Putamen (tissue), 1 donor: ENCODE measurements at places on chromosomes 2 and 18.
A peak's percentile ranks its signal among the peaks of the same experiment; 100 is the strongest.

DNA sequence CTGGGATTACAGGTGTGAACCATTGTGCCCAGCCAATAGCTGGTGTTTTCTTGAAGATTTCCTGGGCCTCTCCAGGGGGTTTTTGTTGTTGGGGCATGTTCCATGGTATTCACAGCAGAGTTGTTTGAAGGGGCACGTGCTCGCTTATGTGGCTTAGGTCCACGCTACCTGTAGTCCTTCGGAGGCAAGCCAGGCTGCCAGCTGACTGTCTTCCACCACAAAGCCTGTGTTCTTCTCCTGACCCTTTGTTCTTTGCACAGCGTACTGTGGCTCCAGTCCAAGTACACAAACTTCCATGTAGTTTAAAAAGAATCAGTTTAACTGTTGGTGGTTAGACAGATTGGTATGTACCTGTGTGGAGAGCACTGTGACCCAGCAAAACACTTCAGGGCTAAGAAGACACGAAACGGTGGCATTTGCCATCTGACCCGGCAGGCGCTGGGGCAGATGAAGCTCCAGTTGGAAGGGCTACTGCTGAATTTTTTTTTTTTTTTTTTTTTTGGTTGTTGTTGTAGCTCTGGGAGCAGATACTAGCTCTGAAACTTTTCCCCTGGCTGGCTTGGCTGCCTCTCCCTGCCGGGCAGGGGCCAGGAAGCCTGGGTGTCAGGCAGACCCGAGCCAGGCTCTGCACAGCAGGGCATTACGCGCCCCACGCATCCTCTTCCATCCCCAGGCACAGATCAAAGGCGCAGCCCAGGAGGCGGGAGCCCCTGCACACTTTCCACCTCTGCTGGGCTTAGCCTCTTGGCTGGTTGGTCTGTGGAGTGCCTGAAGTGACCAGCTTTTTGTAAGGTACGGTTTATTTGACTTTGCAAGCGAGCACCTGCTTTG, 5.7 kb downstream of the GREB1 start:
- DNase-seq: no peak

DNA sequence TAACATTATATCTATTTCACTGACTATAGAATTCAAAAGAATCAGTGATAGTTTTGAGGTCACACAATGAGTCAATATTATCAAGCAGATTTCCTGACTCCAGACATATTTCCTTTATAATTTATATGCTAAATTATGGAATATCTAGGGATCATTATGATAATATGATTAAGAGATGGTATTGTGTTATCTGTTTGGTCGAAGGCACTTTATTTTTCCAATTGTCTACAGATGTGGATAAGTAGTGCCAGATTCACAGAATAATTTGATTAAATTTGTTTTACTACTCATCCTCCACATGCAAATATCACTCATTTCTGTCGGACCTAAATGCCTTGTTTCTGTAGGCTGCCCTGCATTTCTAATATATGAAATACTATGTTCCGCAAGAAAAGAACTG, 4.4 kb downstream of the ZNF804A start:
- DNase-seq: no peak

DNA sequence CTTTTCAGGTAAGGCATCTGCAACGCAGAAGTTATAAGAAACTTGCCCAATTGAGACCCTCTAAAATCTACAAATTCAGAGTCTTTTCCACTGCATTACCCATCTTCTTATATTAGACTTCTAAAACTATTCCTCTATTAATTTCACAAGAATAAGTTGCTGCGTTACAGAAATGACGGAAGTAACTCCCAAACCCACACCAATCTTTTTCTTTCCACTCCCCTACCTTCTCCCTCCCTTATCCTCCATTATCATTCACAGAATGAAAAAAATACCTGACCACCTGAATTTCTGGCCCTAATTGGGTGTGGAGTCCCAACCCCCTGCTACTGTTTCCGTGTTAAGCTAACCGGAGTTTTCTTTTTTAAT, 689 bp downstream of the RPRD1A start:
- DNase-seq: no peak

- no peak for DNase-seq
These were observed 279.6 kb downstream of the SLC4A3 start for GRCh38 chr2:219907011-219907365.

DNA sequence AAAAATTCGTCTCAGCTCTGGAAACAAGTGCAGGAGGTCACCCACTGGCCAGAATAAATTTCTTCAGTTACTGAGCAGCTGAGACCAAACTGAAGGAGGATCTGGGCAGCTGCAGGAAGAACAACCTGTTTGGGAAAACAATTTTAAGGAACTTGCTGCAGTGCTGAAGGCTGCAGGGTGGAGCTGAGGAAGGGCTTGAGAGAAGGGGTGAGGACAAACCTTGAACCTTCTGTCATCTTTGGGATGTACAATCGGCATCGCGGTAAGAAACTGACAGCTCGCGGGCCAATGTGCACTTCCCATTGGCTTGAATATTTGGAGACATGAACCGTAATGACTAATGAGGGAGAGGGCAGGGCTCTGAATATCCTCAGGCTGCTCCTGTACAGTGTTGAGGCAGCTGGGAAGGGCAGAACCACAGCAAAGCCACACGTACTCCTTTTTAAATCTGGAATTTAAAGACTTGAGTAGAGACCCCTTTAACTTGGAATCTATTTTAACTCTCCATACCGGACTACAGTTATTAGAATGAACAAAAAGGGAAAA, 90.3 kb downstream of the TACR1 start:
- no peak for DNase-seq

DNA sequence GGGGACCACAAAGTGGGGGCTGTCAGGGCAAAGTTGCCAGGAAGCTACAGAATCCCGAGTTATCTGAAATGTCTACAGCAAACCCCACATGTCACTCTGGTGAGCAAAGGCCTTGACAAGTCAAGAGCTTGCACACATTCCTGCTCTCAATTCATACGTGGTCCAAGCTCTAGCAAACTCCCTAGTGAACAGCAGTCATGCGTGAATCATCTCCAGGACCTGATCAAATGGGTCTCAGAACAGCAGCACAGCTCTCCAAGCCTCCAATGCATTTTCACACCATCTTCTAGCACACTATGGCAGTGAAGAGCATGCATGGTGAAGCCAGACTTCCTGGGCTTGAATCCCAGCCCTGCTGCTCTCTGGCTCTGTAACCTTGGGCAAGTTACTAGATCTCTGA, 68.5 kb downstream of the MYO5B start:
- DNase-seq: no peak

DNA sequence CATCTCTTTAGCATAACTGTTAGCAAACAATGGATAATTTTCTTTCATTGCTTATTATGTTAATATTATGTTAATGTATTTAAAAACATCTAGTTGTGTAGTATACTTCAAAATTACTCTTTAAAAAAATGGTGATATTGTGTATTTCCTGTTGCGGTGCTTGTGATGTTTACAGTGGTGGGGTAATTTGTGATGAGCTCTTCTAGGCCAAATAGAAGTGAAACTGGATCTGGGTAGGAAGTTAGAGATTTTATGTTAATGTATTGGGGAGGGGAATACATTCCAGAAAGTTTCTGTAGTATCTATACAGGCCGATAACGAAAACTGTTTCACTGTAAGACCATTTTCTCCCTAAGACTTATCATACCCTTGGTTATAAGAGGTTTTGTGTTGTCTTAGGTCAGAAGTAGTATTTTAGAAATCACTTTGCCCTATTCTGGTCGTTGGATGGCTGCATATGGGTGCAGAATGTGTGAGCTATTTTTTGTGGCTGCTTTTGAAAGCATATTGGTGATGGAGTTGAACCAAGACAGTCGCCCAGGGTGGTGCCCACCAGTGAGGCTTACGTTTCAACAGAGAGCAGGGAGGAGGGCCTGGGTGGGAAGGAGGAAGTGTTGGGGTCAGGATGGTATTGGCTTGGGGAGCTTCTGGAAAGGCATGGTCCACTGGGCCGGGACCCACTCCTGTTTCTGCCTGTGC, 5.8 kb downstream of the TSHZ1 start:
- DNase-seq: no peak

DNA sequence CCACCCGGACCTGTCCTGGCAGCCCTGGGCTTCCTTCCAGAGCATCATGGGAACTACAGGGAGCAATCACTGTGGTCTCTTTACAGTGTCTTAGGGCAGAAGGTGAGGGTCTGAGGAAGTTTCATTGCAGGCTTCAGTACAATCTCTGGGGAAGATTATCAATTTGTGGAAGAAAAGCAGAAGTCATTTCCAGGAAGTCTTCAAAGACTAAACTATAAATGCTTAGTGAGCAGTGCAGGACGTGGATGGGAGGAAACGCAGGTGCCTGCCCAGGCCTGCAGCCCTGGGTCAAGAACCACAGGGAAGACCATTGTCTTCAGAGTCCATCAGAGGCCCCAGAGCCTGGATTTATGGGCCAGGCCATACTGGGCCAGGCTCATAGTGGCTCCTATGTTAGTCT, 54.3 kb downstream of the INO80C start:
- DNase-seq: no peak

DNA sequence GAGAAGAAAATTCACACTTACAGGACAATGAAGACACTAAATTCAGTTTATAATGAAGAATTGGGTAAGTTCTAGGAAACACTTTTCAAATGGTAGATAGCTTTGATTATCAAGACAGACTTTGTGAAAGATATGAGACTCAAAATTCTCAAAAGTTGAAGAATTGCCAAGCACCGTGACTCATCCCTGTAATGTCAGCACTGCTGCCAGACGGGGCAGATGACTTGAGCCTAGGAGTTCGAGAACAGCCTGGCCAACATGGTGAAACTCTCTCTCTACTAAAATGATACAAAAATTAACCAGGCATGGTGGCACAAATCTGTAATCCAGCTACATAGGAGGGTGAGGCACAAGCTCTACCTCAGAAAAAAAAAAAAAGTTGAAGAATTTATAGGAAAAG, 1820.1 kb upstream of the LRRTM1 start:
- no peak for DNase-seq

DNA sequence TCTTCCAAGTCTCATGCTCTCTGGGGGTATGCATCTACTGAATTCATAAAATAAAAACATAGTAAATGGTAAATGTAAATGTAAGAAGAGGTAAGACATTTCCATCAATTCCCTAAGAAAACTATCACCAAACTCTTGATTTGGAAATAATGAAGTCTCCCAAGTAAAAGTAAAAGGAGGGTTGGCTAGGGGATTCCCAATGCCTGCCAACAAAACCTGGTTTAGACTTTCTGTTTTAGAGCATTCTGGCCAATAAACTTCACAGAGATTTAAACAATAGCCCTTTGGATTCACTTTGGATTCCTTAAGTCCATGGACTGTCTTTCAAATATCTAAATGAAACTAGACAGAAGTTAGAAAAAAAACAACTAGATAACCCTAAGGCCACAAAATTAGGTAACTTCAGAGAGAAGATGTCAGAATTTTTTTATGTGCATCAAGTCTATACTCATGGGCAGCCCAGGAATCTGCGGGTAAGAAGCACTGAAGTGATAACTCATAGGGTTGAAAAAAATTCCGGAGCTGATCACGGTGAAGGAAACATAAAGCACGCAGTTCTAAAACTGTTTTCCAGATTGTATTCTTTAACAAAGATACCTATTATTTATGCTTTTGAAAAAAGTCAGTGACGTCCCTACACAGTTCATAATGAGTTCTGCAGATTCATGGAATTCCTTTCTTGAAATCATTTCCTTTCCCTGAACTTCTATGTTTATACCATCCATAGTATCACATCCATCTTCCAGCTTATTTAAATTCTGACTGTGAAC, 263.6 kb downstream of the AFF3 start:
- DNase-seq: no peak

- no peak for DNase-seq
These were observed 74.0 kb downstream of the MCFD2 start for GRCh38 chr2:46841621-46842020.

DNA sequence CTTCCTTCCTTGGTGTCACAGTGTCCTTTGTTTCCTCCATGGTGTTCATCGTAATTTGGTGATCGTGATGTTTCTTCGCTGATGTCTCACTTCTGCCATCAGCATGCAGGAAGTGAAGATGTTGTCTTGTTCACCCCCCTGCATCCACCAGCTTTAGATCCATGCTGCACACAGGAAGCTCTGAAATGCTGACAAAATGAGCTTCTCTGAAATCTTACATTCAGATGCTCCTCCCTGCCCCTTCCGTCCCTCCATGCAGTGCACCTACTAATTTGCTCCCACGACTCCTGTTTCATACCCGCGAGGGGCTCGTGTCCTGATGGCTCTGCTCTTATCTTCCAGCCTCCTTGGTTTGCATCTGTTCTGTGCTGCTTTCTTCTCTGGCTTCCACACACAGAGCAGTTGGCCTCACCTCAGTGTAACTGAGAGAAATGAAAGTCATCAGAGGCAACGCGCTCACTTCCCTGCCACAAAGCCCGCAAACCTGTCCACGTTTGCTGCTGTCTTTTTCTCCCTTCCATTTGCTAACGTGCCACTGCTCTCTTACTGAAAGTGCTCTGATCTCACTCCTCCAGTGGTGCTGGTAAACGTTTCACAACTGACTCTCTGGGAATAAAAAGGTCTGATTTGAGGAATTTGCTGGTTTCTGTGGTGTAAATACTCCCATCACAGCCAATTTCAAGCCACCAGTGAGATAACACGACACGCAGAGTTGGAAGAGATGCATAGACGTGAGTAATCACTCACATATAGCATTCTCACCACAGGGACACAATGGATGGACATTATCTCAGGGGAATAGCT, 41.0 kb upstream of the MGAT4A start:
- DNase-seq: no peak

GRCh38 chr18:31970617-31971016, 27.7 kb upstream of the TRAPPC8 start:
- peak; percentile 63 for DNase-seq

GRCh38 chr2:235618039-235618438, 124.2 kb downstream of the AGAP1 start:
- no peak for DNase-seq

GRCh38 chr2:25437881-25438662, 96.3 kb upstream of the DNMT3A start:
- DNase-seq: no peak

DNA sequence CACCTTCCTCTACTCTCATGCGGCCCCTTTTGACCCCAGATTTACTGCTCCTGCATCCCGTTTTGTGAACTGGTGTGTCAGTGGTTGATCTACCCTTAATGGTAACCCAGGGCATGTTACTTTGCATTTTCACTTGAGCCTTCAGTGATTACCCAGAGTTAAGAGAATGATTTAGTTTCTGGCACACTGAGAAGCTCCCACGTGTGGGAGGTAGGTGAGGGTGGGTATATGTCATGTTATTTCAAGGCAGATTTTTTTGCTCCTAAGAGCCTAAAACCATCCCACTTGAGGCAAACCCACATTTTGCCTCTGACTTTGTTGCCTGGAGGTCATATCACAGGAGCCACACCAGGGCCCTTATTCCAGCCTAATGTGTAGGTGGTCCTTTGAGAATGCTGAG, 186.7 kb downstream of the CTIF start:
- DNase-seq: peak; percentile 70

DNA sequence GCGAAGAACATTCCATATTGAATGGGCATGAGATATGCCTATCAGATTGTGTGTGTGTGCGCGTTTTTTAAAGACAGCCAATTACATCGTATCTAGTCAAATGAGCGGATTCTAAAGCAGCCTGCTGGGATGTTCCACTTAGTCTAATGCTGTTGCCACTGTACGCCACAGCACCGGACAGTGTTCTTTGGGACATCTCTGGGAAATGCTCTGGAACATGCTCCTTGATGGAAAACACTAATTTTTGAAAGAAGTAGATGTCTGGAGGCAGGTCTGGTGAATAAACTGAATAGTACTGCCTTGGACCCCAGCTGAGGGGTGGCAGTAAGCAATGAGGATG, 3.6 kb upstream of the TMEM150A start:
- DNase-seq: no peak

- DNase-seq: no peak
These were observed 220.3 kb downstream of the ATAD2B start for GRCh38 chr2:23706613-23707078.
